Epithelial cell of esophagus (primary cell): ENCODE measurements at places on chromosomes 1 and 21.
A peak's percentile ranks its signal among the peaks of the same experiment; 100 is the strongest.

- DNase-seq, result peak; percentile 59
Observed at GRCh38 chr1:8423692-8424538, 106.0 kb downstream of the SLC45A1 start.

DNA sequence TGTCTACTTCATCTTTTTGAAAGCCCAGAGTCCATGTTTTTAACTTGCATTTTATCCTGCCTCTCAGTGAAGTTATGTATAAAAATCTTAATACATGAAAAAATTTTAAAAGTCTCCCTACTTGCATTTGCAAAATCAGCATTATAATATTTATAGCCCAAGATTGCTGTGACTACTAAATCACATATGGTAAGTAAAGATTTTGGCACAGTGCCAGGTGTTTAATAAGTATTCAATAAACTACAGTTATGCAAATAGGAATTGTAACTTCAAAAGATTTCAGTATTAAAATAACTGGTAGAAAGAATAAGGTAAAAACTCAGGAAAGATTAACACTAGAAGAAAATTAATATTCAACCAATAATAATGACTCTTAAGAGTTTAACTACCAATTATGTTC, 641.7 kb downstream of the LRRIQ3 start:
- DNase-seq, result no peak

DNA sequence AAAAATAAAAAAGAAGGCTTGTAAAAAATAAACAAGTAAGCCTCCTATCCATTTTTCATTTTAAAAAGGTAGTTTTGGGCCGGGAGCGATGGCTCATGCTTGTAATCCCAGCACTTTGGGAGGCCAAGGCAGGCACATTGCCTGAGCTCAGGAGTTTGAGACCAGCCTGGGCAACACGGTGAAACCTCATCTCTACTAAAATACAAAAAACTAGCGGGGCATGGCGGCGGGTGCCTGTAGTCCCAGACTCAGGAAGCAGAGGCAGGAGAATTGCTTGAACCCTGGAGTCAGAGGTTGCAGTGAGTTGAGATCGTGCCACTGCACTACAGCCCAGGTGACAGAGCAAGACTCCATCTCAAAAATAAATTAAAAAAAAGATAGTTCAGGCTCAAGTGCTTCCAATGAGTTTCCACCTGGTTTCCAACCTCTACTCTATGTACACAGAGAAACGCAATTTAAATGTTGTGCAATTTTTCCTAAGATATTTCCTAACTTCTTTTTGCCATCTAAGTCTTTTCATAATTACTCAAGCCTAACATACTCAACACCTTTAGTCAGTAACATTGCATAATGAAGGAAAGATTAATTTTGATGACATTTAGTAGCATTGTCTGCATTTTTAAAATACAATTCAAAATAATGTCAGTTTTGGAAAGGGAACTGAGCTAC, 106.3 kb downstream of the KCNT2 start:
- DNase-seq, result peak; percentile 80

DNA sequence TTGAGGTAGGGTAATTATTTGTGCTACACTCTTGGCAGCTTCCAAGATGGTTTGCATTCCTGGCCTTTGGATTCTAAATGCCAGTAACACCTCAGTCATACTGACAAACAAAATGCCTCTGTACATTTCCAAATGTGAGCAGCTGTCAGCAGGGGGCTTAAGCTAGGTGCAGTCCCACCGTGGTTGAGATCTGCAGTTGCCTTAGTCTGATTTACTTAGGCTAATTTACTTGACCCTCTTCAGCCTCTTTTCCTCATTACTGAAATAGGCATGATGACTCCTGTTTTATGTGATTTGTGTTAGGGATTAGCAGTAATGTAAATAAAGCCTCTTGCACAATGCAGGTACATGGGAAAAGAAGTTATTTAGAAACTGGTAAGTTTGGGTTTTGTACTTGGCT, 13.5 kb upstream of the SPATA1 start:
- peak; percentile 53 for DNase-seq

DNA sequence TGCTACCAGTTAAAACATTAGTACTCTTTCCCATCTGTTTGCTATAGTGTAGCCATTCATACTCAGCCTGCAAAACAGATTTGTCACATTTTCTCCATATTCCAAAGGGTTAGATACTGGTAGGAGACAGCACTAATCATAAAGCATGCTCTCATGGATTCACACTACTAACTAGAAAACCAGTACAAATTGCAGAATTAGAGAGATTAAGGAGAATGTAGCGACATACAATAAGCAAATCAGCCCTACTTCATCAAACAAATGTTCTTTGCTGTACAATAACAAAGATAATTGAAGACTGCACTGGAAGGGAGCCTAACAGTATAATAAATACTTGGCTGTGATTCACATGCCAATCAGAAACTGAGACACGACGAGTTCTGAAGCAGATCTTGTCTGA, 368.0 kb upstream of the PRMT6 start:
- DNase-seq, result no peak

DNA sequence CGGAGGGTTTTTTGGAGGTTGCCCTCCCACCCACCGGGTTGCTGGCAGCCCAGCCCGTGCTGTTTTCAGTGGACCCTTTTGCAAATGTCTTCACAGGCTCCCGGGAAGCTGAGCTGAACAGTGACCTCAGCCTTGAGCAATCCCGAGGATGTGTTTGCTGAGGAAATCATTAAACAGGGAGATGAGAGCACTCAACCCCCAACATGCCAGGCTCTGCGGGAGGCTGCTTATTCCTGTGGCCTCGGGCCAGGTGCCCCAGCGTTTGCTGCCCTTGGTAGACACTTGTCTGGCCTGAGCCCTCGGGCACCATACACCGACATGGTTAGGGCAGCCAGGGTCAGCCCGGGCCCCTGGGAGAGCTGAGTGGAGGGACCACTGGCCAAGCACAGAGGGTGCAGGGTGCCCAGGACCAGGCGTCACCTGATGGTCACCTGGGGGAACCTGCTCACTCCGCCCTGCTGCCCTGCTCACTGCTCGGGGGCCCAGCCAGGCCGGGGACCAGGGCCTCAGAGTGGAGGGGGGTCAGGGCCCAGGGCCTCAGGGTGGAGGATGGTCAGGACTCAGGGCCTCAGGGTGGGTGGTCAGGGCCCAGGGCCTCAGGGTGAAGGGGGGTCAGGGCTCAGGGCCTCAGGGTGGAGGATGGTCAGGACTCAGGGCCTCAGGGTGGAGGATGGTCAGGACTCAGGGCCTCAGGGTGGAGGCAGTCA, 42.5 kb upstream of the POFUT2 start:
- peak; percentile 74 for DNase-seq

- peak; percentile 40 for DNase-seq
Observed at GRCh38 chr1:98388441-98388840, 273.1 kb upstream of the SNX7 start.

DNA sequence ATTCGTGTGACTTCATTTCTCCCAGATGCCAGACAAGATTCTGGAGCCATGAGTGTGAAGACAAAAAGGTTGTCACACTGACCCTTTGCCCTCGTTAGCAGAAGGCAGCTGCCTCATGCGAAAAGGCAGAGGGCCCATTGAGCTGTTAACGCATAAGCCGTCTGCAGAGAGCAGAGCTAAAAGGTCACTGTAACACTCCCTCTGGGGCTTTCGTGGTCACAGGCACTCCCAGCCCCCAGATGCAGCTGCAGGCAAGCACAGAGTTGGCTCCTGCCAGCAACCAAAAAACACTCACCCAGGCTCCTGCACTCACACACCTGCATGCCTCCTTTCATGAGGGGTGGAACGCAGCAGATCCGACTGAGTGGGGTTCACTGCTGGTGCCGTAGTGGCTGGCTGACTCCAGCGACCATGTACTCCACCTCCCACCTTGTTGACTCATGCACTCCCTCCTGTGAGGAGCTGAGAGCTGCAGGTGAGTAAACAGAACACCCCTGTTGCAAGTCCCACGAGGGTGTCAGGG, 287.5 kb downstream of the SMYD3 start:
- DNase-seq, result peak; percentile 12
